ENCODE measurements at places on chromosomes 13 and 19.
A peak's percentile ranks its signal among the peaks of the same experiment; 100 is the strongest.

DNA sequence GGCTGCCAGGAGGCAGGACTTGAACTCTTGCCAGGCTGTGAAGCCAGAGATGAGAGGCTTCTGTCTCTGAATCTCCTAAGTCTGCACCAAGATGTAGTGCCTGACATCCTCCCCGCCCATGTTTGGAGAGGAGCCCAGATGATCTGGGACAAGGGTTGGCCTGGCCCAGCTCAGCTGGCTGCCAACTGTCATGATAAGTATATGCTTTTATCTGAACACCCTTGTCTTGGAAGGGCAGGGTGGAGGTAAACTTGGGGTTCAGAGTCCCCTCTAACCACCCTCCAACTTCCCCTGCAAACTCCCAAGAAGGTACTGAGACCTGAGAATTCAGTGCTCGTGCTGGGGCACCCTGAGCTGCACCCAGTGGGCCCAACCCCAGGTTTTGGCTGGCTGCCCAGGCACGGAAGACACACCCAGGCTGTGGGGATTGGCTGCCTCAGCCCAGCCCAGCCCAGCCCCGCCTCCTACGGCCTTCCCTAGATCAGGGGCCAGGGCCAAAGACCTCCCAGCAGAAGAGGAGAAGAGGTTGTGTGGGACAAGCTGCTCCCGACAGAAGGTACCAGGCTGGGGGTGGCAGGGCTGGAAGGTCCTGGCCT is at the start of gene CYP4F12:
Gene CYP4F12, plus strand, starts transcription at position 508 of the 596 bp plus-strand sequence. CDS start 443 bp downstream, outside the sequence.
- DNase-seq, result peak; percentile 12

DNA sequence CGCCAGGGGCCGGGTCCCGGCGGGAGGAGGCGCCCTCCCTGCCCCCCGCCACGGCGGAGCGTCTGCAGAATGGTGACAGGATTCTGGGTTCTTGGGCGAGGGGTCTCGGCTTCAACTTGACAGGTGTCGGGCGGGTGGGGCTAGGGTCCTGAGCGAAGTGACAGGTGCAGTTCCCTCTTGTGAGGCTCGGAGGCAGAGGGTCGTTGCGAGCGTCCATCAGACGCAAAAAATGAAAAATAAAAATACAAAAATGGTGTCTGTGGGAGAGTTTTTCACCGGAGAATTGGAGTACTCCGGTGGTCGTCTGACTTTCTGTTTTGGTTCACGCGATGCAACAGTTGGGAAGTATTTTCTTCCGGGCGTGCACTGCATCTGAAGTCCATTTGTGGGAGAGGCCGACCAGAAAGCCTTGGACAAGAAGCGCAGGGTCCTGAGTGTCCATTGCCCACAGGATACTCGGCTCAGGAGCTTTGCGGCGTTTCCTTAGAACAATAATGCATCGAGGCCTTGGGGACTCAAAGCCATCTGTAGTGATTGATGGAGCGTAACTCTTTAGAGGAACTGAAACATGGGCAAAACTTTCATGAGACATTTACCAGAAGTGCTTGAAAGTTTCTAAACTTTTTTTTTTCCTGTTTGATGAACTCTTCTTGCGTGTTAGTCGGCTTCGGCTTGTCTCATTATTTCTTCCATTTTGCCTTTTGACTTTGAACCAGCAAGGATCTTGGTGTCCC is 759 bp downstream of the RB1 start:
- DNase-seq, result no peak

GRCh38 chr13:112867301-112867711 is 101.7 kb upstream of the MCF2L start:
- DNase-seq, result no peak

DNA sequence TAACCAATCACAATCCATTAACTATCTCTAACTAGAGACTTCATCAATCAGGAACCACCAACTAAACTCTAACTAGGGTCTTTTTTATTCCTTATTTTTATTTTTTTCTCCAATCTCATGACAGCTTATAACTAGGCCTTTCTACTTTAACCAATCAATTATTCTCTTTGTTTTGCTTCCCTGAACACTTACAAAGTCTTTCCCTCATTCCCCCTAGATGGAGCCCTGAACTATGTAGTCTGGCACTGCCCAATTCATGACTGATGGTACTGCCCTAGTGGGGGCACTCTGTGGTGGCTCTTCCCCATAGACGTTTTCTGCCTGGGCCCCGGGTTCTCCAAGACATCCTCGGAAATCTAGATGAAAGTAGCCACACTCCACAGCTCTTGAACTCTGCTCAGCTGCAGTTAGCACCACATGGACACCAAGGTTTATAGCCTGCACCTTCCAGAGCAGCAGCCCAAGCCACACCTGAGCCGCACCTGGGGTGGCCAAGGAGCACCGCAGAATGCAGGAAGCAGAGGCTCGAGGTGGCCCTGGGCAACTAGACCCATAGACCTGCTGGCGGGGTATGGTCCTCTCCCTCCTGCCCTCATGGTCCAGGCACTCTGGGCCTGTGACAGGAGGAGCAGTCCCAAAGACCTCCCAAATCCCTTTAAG is 6.6 kb downstream of the ATP7B start:
- no peak for DNase-seq

DNA sequence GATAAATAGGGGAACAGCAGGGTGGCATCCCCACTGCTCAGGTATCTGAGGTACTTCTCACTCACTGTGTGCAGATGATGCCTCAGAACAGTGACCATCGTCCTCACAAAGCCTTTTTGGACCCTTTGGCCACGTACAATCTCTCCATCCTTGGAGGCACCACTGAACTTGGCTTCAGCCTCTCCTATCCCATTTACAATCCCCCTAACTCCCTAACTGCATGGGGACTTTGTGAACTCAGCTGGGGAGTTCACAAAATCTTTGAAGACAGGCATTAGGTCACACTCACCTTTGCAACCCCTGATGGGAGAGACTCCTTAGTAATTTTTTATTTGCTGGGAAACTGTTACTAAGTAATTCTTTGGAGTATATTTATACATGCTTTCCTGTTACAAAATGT is 60.8 kb downstream of the TBC1D4 start:
- no peak for DNase-seq

- no peak for DNase-seq
Observed at GRCh38 chr19:50909240-50910070, 1.7 kb downstream of the KLK4 start.

DNA sequence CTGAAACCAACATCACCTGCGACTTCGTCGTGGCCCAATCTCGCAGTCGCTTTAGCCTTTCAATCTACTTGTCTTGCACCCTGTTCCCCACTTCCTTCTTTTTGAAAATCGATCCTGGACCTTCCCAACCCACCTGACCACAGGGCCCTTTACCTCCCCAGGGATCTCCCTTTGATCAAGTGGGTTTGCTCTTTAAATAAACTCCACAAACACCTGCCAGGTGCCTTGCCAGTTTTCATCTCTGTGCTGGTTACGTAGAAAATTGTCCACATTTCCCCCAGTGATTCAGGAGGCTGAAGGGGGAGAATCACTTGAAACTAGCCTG is 14.5 kb upstream of the RAB20 start:
- DNase-seq, result no peak

- no peak for DNase-seq
Observed at GRCh38 chr13:26584713-26585112, 27.2 kb downstream of the WASF3 start.

GRCh38 chr19:43763473-43763939 is 8.7 kb upstream of the SMG9 start:
- DNase-seq, result no peak

- DNase-seq, result no peak
Observed at GRCh38 chr13:42832341-42833096, 51.1 kb downstream of the FAM216B start.

DNA sequence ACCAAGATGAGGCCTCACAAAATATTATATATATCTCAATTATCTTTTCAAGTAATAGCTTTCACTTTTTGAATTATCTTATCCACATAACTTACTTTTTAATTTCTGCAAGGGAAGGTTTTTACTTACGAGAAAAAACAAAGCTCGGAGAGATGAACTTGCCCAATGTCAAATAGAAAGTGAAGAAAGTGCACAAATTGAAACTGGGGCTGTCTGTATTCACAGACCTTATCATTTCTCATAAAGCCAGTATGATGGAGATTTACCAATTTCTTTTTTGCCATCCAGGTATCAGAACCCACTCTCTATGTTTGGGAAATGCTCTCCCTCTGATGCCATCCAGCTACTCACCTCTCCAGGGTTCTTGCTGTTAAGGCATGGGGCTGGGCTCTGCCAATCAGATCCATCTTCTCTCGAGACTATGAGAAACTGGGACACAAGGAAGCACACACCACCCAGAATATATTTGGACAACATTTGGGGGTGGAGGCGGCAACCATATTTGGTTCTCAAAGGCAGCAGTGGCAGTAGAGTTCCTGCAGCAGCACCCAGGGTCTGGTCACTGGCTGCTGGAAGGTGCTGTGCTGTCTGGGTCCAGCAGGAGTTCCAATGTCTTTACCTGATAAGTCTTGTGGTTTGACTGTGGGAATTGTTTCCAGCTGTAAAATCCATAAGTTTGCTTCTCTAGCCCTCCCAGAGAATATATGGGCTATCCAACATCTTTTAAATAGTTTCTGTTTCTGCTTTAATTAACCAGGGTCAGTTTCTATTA is 45.8 kb upstream of the SCEL start:
- DNase-seq, result no peak

DNA sequence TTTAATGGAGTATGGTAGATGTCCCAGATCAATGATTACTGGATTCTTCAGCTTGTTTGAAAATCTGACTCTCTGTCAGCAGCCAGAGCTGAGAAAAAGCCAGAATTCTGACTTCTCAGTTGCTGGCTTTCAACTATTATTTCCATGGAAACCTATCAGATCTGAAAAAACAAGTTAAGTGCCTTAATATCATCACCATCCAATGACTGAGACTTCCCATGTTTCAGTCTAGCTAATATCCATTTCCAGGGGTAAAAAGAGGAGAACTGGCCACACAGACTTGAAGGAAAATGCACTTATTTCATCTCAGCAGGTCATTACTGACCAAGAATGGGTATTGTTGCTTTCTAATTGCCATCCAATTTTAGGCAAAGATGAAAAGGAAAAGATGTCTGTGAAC is 75.2 kb downstream of the TNFSF11 start:
- DNase-seq, result no peak

DNA sequence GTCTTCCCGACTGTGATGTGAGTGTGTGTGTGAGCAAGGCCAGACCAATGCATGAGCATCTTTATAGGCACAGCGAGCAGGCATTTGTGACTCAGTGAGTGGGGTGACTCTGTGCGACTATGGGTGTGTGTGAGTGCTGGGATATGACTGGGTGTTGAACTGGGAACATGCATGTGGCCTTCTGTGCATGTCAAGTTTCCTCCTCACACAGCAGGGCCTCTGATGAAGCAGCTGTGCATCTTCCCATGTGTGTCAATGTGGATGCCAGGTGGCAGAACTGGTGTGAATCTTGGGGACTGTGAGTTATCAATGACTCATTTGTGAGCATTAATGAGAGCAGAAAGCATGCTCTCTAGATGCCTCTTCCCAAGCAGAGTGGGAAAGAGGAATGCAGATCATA is 12.1 kb upstream of the LGALS14 start:
- no peak for DNase-seq

DNA sequence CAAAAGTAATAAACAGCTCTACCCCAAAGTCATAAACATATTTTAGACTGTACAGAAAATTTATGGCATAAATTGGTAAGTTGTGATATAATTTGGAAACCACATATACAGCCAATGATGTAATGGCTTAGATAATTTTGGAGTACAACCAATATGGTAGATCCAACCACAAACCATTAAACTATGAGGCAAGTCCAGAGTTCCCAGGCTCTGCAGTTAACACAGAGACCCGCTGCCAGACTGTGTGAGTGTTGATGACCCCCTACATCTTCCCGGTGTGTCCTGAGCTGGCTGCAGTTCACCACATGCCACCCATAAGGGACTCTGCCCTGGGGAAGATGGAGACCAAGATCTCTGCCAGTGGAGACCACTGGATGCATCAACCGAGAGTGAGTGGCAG is 9.9 kb upstream of the SERPINE3 start:
- DNase-seq, result no peak

DNA sequence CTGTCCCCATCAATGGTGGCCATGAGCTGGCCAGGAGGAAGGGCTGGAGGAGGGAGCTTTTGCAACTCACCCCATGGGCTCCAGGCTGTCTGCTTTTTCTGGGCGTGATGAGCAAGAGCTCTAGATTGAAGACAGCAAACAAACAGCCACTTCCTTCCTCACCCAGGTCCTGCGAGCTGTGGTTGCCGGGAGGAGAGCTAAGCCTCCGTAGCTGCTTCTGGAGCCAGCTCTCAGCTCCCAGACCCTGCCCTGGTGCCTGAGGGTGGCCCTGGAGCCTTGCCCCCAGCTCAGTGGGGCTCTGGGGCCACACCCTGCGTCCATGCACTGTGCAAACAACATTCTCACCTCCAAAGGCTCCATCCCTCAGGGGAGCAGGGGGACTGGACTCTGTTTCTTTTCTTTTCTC is 6.2 kb downstream of the MYO1F start:
- peak; percentile 47 for DNase-seq

- DNase-seq, result peak; percentile 49
Observed at GRCh38 chr13:27379694-27380641, 44.5 kb upstream of the GTF3A start.

- DNase-seq, result no peak
Observed at GRCh38 chr13:111666164-111666776, 345.8 kb downstream of the TEX29 start.

DNA sequence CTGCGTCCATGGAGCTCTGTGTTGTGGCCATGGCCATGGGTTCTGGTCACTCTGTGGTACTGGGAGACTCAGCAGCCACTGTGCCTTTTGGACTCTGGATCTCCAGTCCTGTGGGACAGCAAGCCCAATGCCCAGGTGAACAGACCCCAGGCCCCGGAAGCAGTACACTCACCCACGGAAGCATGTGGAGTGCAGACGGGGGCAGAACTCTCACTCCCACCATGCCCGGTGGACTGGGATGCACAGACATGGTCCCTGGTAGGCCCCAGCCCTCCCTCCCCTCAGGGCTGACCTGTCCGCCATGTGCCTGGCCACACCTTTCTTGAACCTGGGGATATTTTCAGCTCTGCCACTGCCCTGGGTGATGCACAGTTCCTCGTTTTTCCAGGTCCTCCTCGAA is 163.3 kb downstream of the URI1 start:
- no peak for DNase-seq

DNA sequence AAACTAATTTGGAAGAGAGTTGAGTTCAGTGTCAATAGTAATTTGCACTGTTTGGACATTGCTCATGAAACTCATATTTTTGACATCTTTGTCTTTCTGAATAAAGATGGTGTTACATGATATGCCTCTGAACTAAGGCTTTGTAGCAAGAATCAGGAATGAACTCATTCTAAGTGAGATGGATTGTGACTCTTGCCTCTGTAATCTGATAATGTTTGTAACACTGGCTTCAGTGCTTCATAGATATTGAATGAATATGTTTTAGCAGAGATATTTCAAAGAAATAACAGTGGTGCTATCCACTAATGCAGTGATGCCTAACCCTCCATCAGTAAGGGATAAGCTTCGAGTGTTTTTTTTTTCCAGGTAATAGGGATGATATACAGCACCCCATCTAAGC is 32.9 kb downstream of the TEX26 start:
- no peak for DNase-seq

- DNase-seq, result no peak
Observed at GRCh38 chr13:74132152-74132775, 1.9 kb downstream of the KLF12 start.

- no peak for DNase-seq
Observed at GRCh38 chr19:51025809-51026553, 435 bp downstream of the KLK11 start.

GRCh38 chr19:45569619-45570421 is 14.8 kb downstream of the OPA3 start:
- peak; percentile 38 for DNase-seq

All from activated T-cell treated with anti-CD3 and anti-CD28 coated beads for 1 hour (primary cell).